ENCODE measurements at places on chromosomes 12 and 14. TPM values are rescaled to one million over a fixed set of nuclear protein-coding genes. Genes with fewer than 3 reads are reported as not detected.

GRCh38 chr12:47875746-47876439 is 28.9 kb downstream of the VDR start:
- H3K4me1 ChIP-seq, result peaks cover 24% of the 10 kb centered on the region
- H3K4me3 ChIP-seq, result no peak overlapping the region
- no peak overlapping the region for H3K27ac ChIP-seq

DNA sequence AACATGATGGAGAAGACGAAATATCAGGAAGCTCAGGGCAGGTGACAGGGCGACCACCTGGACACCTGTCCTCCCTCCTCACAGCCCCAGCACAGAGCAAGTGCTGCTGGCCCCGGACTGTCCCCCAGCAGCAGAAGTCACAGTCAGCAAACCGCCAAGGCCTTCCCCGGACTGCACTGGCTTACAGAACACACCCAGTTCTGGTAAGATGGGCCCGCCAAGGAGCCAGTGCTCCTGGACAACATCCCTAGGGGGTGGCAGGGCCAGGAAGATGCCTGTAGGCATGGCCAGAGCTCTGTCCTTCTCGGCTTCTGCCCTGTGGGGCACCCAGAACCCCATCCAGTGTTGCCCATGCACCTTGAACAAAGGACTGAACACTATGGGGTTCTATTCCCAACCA is 77.9 kb downstream of the BCL11B start:
- H3K4me3 ChIP-seq, result peak overlapping the region; percentile 8
- H3K27me3 ChIP-seq, result no peaks in the 10 kb centered on the region
- peaks cover 92% of the 10 kb centered on the region for H3K4me1 ChIP-seq

- peaks cover 17% of the 10 kb centered on the region for H3K27me3 ChIP-seq
- no peaks in the 10 kb centered on the region for H3K4me1 ChIP-seq
- no peak overlapping the region for H3K27ac ChIP-seq
- DNase-seq, result no peak
- no peak overlapping the region for H3K4me3 ChIP-seq
- H3K36me3 ChIP-seq, result no peaks in the 10 kb centered on the region
These were observed 165.3 kb downstream of the SNAPC1 start for GRCh38 chr14:61927520-61927919.

DNA sequence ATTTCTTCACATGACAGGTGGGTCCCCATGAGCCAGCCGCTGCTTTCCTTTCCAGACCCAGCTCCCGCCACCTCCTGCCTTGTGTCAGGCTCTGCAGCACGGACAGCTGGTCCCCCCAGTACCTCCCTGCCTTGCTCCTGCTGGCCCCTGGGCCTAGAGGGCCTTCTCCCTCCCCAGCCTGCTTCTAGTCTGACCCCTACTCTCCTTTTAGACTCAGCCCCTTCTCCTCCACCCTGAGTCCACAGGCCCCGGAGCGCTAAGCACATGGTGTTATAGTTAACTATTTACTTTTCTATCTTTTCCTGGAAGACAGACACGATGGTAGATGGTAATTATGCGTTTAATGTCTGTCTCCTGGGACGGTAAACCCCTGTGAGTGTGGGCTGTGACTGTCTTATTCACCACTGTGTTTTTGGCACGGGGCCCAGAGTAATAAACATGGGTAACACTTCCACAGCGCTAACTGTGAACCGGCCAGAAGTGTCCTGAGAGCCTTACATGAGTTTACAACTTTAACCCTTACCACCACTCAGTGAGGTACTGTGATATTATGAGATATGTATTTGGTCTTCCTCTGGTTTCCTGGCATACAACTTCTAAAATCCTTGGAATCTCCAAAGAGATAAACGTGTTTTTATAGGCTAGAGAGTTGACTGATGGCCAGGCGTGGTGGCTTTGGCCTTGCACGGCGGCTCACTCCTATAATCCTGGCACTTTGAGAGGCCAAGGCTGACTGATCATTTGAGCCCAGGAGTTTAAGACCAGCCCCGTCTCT is 41.2 kb downstream of the DGLUCY start:
- no peak overlapping the region for H3K4me3 ChIP-seq
- H3K27ac ChIP-seq, result no peak overlapping the region
- peaks cover 13% of the 10 kb centered on the region for H3K4me1 ChIP-seq
- no peaks in the 10 kb centered on the region for H3K27me3 ChIP-seq

DNA sequence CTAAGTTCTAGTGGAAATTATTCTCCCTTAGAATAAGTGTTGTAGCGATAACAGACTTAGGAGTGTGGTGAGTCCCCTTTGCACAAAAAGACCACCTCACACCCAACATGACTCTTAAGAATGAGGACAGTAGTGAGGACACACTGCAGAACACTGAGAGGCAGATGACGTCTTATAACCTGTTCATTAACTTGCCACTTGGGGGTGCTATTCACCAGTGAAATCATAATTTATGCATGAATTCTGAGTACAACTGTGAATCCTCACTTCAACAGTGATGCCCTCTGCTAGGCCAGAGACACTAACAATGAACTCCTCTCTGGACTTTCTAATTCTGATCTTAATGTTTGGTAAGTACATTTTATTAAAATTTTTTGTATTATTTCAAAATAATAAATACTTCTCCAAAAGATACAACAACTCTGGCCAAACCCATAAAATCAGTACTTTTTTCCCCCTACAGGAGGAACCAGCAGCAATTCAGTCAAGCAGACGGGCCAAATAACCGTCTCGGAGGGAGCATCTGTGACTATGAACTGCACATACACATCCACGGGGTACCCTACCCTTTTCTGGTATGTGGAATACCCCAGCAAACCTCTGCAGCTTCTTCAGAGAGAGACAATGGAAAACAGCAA is 274.7 kb downstream of the DAD1 start:
- H3K4me3 ChIP-seq, result peak overlapping the region; percentile 50
- H3K36me3 ChIP-seq, result no peaks in the 10 kb centered on the region
- H3K27ac ChIP-seq, result peak overlapping the region; percentile 67
- no peak for DNase-seq

GRCh38 chr12:52797529-52797894 is 1.6 kb upstream of the KRT3 start:
- H3K27ac ChIP-seq, result no peak overlapping the region
- peaks cover 7% of the 10 kb centered on the region for H3K4me1 ChIP-seq
- no peak overlapping the region for H3K4me3 ChIP-seq
- H3K27me3 ChIP-seq, result no peaks in the 10 kb centered on the region
- H3K36me3 ChIP-seq, result no peaks in the 10 kb centered on the region
- DNase-seq, result no peak

DNA sequence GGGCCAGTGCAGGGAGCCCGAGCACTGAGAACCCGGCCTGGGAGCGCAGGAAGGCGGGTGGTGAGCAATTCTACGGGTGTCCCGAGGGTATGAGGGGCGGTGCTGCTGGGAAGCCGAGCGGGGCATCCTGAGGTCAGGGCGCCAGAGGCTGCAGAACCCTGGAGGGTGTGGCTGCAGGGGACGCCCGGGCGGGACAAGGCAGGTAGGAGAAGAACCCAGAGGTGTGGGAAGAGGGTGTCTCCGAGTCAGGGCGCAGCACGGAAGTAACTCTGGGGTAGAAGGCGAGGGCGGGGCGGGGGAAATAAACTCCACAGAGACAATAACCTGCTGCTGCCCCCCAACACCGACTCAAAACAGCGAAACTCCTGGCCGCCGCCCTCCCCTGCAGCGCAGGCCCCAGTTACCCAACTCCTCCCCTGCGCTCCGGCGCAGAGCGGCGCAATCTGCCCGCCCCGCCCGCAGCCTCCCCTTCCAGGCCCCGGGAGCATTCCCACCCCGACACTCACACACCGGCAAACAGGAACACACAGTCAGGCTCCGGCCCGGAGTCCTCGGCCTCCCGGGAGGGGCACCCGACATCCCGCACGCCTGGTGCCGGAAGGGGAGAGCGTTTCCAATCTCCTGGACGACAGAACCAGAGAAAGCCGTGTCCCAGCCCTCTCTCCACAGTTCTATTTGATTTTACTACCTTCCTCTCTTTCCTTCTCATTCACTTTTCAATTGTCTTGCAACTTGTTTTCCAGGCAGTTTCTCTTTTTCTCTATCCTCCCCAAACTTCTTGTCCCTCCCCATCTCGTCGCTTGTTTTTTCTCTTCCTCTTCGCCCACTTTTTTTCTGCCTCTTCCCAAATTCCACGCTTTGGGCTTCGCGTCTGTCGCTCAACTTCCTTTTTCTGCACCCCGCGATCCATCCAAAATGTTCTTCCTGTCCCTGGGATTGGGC is 2.4 kb downstream of the HRK start:
- H3K27ac ChIP-seq, result no peak overlapping the region
- peaks cover 30% of the 10 kb centered on the region for H3K4me1 ChIP-seq
- peak; percentile 7 for DNase-seq
- H3K36me3 ChIP-seq, result no peaks in the 10 kb centered on the region

The CCDC88C gene
- total RNA-seq, result 56.7 TPM

Measured in activated naive CD8-positive, alpha-beta T cell treated with anti-CD3 and anti-CD28 coated beads for 36 hours (primary cell).